ENCODE measurements at places on chromosomes 5 and 9. TPM values are rescaled to one million over a fixed set of nuclear protein-coding genes. Genes with fewer than 3 reads are reported as not detected.

CCDC107 gene
- total RNA-seq, result 49.4 TPM

PALM2AKAP2 gene
- total RNA-seq, result 9.9 TPM

NANS gene
- 64.6 TPM for total RNA-seq

TLE1 gene
- total RNA-seq, result 23.1 TPM

SEMA5A gene
- 22.9 TPM for total RNA-seq

PHYHD1 gene
- 27.6 TPM for total RNA-seq

GRCh38 chr5:172887692-172888091, 53.6 kb downstream of the ERGIC1 start:
- peaks cover 26% of the 10 kb centered on the region for H3K36me3 ChIP-seq
- H3K27ac ChIP-seq, result peak overlapping the region; percentile 90
- peak; percentile 68 for DNase-seq
- H3K27me3 ChIP-seq, result no peaks in the 10 kb centered on the region
- H3K4me1 ChIP-seq, result peaks cover 57% of the 10 kb centered on the region
- H3K4me3 ChIP-seq, result no peak overlapping the region

GRCh38 chr5:108727236-108727650, 20.5 kb upstream of the FER start:
- H3K4me3 ChIP-seq, result peak overlapping the region; percentile 75
- peak overlapping the region; percentile 95 for H3K27ac ChIP-seq
- no peaks in the 10 kb centered on the region for H3K27me3 ChIP-seq
- no peaks in the 10 kb centered on the region for H3K36me3 ChIP-seq
- DNase-seq, result peak; percentile 76
- H3K4me1 ChIP-seq, result peaks cover 7% of the 10 kb centered on the region

DNA sequence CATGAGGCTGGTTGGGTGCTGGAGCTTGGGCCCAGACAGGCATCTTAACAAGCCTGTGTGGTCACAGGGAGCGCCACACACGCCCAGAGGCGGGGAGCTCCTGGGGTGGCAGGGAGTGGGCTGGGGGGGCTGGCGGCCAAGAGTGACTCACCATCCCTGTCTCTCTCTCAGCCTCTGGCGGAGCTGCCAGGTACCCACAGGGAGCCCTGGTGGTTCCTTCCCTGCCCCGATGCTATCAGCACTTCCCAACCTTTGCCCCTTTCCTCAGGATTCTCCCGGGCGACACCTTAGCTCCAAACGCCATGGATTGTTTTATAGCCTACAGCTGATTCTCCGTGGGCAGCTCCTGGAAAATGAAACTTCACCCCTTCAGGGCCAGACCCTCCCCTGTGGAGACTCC, 5.5 kb downstream of the SLC9A3 start:
- DNase-seq, result peak; percentile 55
- no peaks in the 10 kb centered on the region for H3K27me3 ChIP-seq
- H3K4me1 ChIP-seq, result peaks cover 11% of the 10 kb centered on the region

GRCh38 chr9:116596646-116597045, 90.5 kb upstream of the TRIM32 start:
- H3K4me3 ChIP-seq, result no peak overlapping the region
- DNase-seq, result no peak
- H3K4me1 ChIP-seq, result no peaks in the 10 kb centered on the region
- no peaks in the 10 kb centered on the region for H3K36me3 ChIP-seq
- H3K27ac ChIP-seq, result no peak overlapping the region
- no peaks in the 10 kb centered on the region for H3K27me3 ChIP-seq

- DNase-seq, result no peak
- peaks cover 4% of the 10 kb centered on the region for H3K4me1 ChIP-seq
- no peak overlapping the region for H3K27ac ChIP-seq
- no peaks in the 10 kb centered on the region for H3K27me3 ChIP-seq
These were observed 34.4 kb upstream of the GLIPR2 start for GRCh38 chr9:36101916-36102741.

- H3K4me1 ChIP-seq, result no peaks in the 10 kb centered on the region
- no peak overlapping the region for H3K4me3 ChIP-seq
- no peak for DNase-seq
- no peak overlapping the region for H3K27ac ChIP-seq
These were observed 130.9 kb downstream of the PAPPA start for GRCh38 chr9:116284518-116284917.

- H3K4me1 ChIP-seq, result no peaks in the 10 kb centered on the region
- no peaks in the 10 kb centered on the region for H3K27me3 ChIP-seq
- no peak overlapping the region for H3K4me3 ChIP-seq
- no peak for DNase-seq
- H3K36me3 ChIP-seq, result no peaks in the 10 kb centered on the region
- no peak overlapping the region for H3K27ac ChIP-seq
These were observed 265.4 kb downstream of the EDIL3 start for GRCh38 chr5:84119252-84119651.

GRCh38 chr9:124869466-124869985, 7.6 kb downstream of the ARPC5L start:
- no peaks in the 10 kb centered on the region for H3K36me3 ChIP-seq
- H3K4me1 ChIP-seq, result peaks cover 57% of the 10 kb centered on the region
- no peak for DNase-seq
- H3K4me3 ChIP-seq, result peak overlapping the region; percentile 86

DNA sequence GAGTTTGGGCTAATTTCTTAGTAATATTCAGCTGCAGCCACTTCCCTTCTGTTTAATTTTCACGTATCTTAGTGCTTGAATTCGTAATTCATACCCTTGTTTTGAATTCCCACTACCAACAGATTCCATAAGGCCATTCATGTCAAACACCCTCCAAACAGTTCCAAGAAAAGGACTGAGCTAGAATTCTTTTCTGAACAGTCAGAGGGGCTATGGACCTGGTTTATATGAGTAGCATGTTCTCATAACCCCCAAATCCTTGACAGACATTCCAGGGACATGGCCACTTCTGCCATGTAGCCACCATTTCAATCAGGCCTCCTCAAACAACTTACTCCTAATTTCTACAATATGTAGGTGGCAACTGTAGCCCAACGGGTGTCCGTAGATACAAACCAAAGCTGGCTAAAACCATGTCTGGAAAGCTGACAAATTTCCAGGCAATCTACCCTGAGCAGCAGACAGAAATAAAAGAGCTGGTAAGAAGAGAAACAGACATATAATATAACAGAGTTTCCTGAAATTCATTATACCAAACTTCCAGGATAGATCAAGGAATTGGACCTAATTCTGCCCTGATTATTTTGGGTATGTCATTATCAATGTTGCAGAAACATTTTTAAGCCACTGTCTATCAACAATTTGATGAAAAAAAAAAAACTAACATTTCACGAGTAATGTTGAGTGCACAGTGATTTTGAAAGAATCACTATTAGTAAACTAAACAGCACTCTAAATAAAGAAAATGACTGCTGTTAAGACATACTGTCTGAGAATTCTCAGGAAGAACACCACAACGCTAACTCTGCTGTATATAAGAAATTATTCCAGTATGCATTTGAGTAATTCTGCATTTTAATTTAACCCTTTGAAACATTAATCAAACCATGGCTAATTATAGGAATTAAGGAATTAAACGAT, 40.7 kb downstream of the EBF1 start:
- H3K36me3 ChIP-seq, result no peaks in the 10 kb centered on the region
- no peaks in the 10 kb centered on the region for H3K27me3 ChIP-seq
- H3K4me3 ChIP-seq, result no peak overlapping the region
- no peak for DNase-seq
- no peak overlapping the region for H3K27ac ChIP-seq
- no peaks in the 10 kb centered on the region for H3K4me1 ChIP-seq

DNA sequence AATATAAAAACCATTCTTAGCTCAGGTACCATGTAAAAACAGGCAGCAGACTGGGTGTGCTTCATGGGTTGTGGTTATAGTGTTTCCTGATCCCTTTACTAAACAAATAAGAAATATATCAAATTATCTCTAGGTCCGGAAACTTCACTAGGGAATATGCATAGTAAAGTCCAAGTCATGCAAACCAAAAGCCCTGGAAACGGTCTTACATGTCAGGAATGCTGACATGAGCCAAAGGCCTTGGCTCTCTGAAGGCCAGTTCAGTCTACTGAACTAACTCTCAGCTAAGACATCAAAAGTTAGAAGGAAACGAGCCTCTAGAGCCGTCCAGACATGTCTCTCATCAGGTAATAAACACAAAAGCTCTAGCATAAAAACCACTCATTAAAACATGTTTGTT, 778.9 kb upstream of the ZNF608 start:
- no peaks in the 10 kb centered on the region for H3K36me3 ChIP-seq
- H3K27ac ChIP-seq, result no peak overlapping the region
- peaks cover 5% of the 10 kb centered on the region for H3K4me1 ChIP-seq
- no peak overlapping the region for H3K4me3 ChIP-seq

GRCh38 chr9:132154863-132155567, 6.8 kb upstream of the NTNG2 start:
- no peak overlapping the region for H3K4me3 ChIP-seq
- no peaks in the 10 kb centered on the region for H3K4me1 ChIP-seq
- H3K36me3 ChIP-seq, result no peaks in the 10 kb centered on the region
- H3K27ac ChIP-seq, result no peak overlapping the region
- H3K27me3 ChIP-seq, result no peaks in the 10 kb centered on the region

GRCh38 chr5:44622331-44622730, 186.4 kb upstream of the MRPS30 start:
- no peak overlapping the region for H3K27ac ChIP-seq
- no peaks in the 10 kb centered on the region for H3K27me3 ChIP-seq
- no peak overlapping the region for H3K4me3 ChIP-seq

DNA sequence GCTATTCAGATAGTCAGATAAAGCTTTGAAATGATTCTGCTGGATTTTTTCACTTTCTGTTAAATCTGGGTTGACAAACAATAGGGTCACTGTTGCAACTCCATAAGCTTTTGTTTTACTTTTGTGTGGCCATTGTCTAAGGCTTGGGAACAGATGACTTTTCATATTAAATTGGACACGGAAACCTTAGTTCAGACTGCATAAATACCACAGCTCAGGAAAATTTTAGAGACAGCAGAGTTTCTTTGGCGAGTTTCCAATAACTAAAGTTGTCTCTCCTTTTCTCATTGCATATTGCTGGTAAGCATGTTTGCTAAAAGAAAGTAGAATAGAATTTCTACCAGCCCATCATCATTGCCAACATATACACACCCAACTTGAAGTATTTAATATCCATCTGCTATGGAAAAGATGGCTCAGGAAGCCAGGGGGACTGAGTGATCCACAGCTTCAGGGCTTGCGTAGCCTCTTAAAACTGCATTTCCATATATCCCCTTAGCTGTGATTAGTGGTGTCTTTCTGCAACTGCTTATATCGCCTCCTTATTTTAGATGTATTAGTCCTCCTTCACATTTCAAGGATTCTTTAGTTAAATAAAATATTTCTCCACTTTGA, 168.2 kb downstream of the ARHGAP26 start:
- no peak for DNase-seq
- peaks cover 17% of the 10 kb centered on the region for H3K4me1 ChIP-seq
- no peaks in the 10 kb centered on the region for H3K36me3 ChIP-seq
- no peaks in the 10 kb centered on the region for H3K27me3 ChIP-seq

DNA sequence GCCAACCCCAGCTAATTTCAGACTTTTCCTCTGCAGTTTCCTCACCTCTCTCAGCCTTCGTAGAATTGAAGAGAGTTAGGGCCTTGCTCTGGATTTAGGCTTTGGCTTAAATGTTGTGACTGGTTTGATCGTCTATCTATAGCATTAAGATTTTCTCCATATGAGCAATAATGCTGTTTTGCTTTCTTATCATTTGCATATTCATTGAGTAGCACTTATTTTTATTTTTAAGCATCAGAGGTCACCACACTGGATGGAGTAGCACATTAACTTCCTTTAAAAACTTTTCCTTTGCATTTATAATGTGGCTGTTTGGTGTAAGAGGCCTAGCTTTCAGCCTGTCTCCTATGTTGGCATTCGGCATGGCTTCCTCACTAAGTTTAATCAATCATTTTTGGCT, 12.6 kb upstream of the PCBD2 start:
- DNase-seq, result no peak
- H3K27ac ChIP-seq, result no peak overlapping the region
- peaks cover 22% of the 10 kb centered on the region for H3K36me3 ChIP-seq
- H3K4me3 ChIP-seq, result no peak overlapping the region
- H3K4me1 ChIP-seq, result no peaks in the 10 kb centered on the region

DNA sequence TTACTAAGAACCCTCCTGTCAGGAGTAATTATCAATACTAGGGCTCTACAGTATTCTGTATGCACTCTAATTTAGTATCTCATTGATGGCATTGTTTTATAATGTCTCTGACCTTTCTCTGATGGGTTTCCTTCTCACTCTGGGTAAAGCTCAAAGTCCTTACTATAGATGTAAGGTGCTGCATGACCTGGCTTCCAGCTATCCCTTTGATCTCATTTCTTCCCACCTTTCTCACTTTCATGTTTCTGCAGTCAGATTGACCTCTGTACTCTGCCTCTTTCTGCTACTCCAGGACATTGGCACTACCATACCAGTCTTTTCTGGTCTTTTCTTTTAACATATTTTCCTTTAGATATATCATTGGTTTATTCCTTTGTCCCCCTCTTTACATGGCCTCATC, 2332.8 kb upstream of the C9orf72 start:
- DNase-seq, result no peak
- no peaks in the 10 kb centered on the region for H3K4me1 ChIP-seq
- H3K36me3 ChIP-seq, result no peaks in the 10 kb centered on the region
- no peak overlapping the region for H3K27ac ChIP-seq
- no peak overlapping the region for H3K4me3 ChIP-seq

DNA sequence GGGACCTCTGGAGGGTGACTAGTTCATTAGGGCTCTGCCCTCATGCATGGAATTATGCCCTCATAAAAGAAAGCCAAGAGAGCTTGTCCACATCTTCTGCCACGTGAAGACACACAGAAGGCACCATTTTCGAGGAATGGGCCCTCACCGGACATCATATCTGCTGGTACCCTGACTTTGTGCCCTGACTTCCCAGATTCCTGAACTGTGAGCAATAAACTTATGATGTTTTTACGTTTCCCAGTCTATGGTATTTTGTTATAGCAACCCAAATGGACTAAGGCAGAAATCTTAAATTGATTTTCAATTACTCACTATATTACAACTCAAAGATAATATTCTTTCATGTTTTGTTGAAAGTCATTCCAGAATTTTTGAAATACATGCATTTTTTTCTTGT, 163.8 kb upstream of the PAPPA start:
- no peak overlapping the region for H3K4me3 ChIP-seq
- H3K4me1 ChIP-seq, result no peaks in the 10 kb centered on the region

DNA sequence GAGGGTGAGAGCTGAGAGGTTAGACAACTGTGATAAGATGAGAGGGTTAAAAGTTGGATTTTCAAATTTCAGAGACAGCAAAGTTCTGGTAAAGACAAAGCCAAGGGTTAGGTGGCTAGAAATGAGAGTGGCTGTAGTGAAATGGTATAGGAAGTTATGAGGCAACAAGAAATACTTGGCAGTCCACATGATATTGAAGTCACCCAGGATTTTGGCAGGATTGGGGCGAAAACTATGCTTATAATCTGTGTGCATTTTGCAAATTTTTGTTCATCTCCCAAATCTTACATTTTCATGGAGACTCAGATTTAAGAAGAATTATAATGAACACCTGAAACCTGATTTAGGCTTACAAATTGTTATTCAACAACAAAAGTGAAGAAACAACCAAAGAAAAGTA, 35.6 kb downstream of the C9 start:
- H3K27ac ChIP-seq, result no peak overlapping the region
- no peak overlapping the region for H3K4me3 ChIP-seq
- no peaks in the 10 kb centered on the region for H3K27me3 ChIP-seq

DNA sequence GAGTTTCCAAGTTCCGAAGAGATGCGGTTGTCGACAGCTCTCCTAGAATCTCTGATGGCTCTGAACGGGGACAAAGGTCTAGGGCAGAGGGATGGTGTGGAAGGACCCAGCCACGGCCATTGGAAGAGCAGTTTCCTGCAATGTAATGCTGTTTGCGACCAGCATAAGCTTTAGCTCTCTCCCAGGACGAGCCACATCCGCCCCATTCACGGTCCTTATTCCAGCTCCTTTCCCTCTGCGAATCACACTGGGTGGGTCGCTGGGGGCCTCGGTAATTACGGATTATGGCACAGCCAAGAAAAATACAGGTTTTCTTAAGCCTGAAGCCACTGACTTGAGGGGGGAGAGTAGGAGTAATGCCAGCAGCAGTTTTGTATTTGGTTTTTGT, 22.7 kb downstream of the ANXA2R start:
- no peaks in the 10 kb centered on the region for H3K36me3 ChIP-seq
